Naive B cell (primary cell): ENCODE measurements at places on chromosomes 7 and 10. TPM values are rescaled to one million over a fixed set of nuclear protein-coding genes. Genes with fewer than 3 reads are reported as not detected.
A peak's percentile ranks its signal among the peaks of the same experiment; 100 is the strongest.

RNF32 gene
- 1.3 TPM for polyA plus RNA-seq

PIP gene
- not detected for polyA plus RNA-seq

HOXA9 gene
- not detected for polyA plus RNA-seq

RRP12 gene
- 11.6 TPM for polyA plus RNA-seq

CALY gene
- not detected for polyA plus RNA-seq

PPP1R9A gene
- 2.2 TPM for polyA plus RNA-seq

CRHR2 gene
- polyA plus RNA-seq, result not detected

KBTBD2 gene
- polyA plus RNA-seq, result 84.1 TPM

GRCh38 chr7:330511-331230 is 40.7 kb downstream of the FOXL3 start:
- no peak for DNase-seq

GRCh38 chr10:80498833-80499741 is 38.6 kb upstream of the SH2D4B start:
- DNase-seq, result no peak
- H3K4me3 ChIP-seq, result peak overlapping the region; percentile 91
- peaks cover 25% of the 10 kb centered on the region for H3K36me3 ChIP-seq
- H3K27ac ChIP-seq, result peak overlapping the region; percentile 98

DNA sequence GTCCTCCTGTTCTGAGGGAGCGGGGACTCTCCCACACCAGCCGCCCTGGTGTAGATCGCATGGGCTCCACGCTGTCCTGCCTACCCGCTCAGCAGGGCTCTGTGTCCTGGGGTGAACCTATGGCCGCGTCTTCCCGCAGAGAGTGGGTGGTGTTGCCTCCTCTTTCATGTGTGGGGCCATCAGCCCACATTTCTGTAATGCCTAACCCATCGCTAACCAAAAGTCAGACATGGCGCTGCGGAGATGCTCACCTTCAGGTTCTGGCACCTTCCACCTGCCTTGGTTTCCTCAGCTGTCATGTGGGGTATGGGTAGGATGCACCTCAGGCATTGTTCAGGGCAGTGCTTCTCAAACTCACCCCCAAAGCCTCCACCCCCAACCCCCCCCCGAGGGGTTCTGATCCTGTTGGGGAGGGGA is 50.5 kb upstream of the CAMK2B start:
- no peaks in the 10 kb centered on the region for H3K36me3 ChIP-seq
- H3K4me3 ChIP-seq, result no peak overlapping the region
- peaks cover 9% of the 10 kb centered on the region for H3K27me3 ChIP-seq

DNA sequence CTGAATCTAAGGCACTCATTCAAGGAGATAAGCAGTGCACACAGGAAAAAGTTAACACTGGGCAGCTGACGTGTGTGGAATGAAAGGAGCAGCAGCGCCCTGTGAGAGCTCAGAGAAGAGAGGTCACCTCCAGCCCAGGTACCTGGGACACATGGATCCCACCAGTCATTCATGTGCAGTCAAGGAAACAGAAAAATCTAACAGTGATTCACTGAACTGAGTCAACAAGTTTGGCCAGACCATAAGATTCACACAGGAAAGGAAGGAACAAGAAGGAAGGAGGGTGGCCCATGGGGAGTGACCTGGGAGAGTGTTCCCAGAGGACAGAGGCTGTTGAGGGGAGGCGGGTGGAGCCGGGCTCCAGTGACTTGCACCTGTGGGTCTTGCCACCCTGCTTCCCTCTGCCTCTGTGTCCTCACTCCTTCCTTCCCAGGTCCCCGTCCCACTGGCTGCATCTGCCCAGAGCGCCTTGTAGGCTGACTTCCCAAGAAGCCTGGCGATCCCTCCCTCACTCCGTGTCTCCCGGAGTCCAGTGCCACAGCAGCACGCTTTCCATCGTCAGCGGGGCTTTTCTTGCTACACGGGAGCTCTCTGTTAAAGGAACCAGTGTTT is 27.7 kb downstream of the RNF32 start:
- H3K27me3 ChIP-seq, result no peaks in the 10 kb centered on the region
- no peak overlapping the region for H3K27ac ChIP-seq
- no peak overlapping the region for H3K4me3 ChIP-seq
- no peak for DNase-seq
- no peaks in the 10 kb centered on the region for H3K4me1 ChIP-seq

DNA sequence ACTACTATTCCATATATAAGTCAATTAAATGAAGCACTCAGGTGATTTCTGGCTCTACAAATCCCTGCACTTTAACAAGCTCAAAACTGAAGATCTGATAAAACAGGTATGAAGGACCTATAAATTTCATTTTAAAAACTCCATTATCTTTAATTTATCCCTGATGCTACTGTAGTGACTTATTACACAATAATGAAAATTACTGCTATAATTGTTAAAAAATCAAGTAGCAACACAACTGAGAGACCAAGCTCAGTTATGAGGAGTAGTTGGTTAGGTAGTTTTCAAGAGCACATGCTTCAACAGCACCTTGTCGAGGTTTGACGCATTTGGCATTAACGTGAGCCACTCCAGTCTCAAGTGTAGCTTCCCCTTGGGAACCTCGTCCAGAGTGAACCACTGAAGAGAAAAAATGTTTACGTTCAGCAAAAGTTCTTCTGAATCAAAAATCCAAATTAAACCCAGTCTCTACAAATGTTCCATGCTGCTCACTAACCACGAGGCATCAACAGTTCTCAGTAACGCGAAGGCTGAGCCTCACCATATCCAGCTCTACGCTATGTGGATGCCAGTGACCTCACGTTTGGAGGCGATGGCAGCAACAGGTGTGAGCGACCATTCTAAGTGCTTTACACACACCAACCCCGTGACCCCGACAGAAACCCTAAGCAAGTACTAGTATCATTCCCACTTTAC is 55.3 kb upstream of the NCAPG2 start:
- peaks cover 43% of the 10 kb centered on the region for H3K36me3 ChIP-seq
- H3K4me1 ChIP-seq, result no peaks in the 10 kb centered on the region
- no peak for DNase-seq
- H3K4me3 ChIP-seq, result no peak overlapping the region
- H3K27ac ChIP-seq, result no peak overlapping the region

GRCh38 chr10:24771943-24772694 is 48.4 kb upstream of the ARHGAP21 start:
- no peaks in the 10 kb centered on the region for H3K36me3 ChIP-seq
- no peak overlapping the region for H3K27ac ChIP-seq
- H3K4me1 ChIP-seq, result no peaks in the 10 kb centered on the region

GRCh38 chr10:22740180-22740579 is 25.8 kb upstream of the PIP4K2A start:
- no peaks in the 10 kb centered on the region for H3K36me3 ChIP-seq
- DNase-seq, result no peak
- H3K27me3 ChIP-seq, result no peaks in the 10 kb centered on the region
- no peak overlapping the region for H3K4me3 ChIP-seq
- H3K4me1 ChIP-seq, result peaks cover 30% of the 10 kb centered on the region

- H3K4me1 ChIP-seq, result no peaks in the 10 kb centered on the region
- no peaks in the 10 kb centered on the region for H3K36me3 ChIP-seq
- H3K4me3 ChIP-seq, result no peak overlapping the region
- DNase-seq, result no peak
These were observed 54.4 kb downstream of the COBL start for GRCh38 chr7:51261950-51262795.

DNA sequence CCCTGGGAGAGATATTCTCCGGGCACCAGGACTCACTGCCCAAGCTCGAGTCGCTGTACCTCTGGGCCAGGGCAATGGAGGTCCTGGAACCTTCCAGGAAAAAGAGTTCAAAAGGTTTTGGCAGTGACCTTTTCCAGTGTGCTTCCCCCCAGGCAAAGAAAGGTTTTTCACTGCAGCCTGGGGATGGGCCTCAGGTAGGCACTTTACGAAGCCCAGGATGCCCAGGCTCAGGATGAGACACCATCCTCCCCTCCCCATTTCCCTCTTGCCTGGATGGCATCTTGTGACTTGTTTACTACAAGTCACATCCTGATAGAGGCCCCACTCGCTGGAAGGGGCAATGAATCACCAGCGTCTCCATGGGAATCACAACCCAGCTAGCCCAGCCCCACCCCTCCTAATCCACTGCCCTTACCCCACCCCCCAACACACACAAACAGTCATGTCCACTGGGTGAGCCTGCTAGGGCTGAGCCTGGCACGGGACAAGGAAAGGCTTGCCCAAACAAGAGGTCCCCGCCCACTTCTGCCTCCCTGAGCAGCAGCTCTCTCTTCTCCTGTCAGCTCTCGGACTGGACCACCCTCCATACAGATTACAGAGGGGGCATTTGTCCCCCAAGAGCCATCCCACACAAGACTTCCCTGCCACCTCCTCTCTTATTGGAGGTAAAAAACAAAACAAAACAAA is 93.8 kb upstream of the SMNDC1 start:
- H3K4me3 ChIP-seq, result no peak overlapping the region
- DNase-seq, result no peak
- no peaks in the 10 kb centered on the region for H3K36me3 ChIP-seq
- H3K27me3 ChIP-seq, result peaks cover 16% of the 10 kb centered on the region

- H3K27ac ChIP-seq, result no peak overlapping the region
- H3K36me3 ChIP-seq, result no peaks in the 10 kb centered on the region
- H3K4me1 ChIP-seq, result no peaks in the 10 kb centered on the region
- no peak for DNase-seq
- H3K4me3 ChIP-seq, result no peak overlapping the region
These were observed 138.3 kb upstream of the ADCY1 start for GRCh38 chr7:45435846-45436245.

- peaks cover 2% of the 10 kb centered on the region for H3K4me1 ChIP-seq
- no peak within 1 kb of the TSS for H3K27ac ChIP-seq
- H3K4me3 ChIP-seq, result no peak within 1 kb of the TSS
- no peak for DNase-seq
- peaks cover 47% of the 10 kb centered on the region for H3K27me3 ChIP-seq
- no peaks in the 10 kb centered on the region for H3K36me3 ChIP-seq
These were observed at the start of gene CABCOCO1 for GRCh38 chr10:61662794-61663259. TSS of gene CABCOCO1 (plus strand) at chr10:61662929. CDS start at chr10:61662973, 44 bp downstream.

GRCh38 chr10:131641231-131641630 is 259.6 kb upstream of the PPP2R2D start:
- H3K27ac ChIP-seq, result no peak overlapping the region
- H3K4me1 ChIP-seq, result no peaks in the 10 kb centered on the region

GRCh38 chr10:97598407-97599271 is 9.1 kb downstream of the C10orf62 start:
- H3K4me1 ChIP-seq, result no peaks in the 10 kb centered on the region
- DNase-seq, result no peak
- peak overlapping the region; percentile 44 for H3K4me3 ChIP-seq

DNA sequence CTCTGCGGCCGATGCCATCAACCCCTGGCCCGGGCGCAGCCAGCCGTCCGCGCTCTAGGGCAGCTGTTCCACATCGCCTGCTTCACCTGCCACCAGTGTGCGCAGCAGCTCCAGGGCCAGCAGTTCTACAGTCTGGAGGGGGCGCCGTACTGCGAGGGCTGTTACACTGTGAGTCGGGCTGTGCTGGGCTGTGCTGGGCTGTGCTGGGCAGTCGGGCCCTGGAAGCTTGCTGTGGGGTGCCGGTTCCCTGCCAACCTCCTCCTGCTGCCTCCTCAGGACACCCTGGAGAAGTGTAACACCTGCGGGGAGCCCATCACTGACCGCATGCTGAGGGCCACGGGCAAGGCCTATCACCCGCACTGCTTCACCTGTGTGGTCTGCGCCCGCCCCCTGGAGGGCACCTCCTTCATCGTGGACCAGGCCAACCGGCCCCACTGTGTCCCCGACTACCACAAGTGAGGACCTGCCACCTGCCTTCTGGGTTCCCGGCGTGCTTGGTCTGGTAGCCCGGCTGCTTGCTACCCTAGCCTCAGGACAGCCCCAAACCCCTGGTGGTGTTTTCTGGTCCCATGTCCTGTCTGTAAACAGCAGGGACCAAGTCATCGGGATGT is 7.5 kb downstream of the ZYX start:
- H3K27me3 ChIP-seq, result no peaks in the 10 kb centered on the region
- H3K4me3 ChIP-seq, result no peak overlapping the region
- H3K27ac ChIP-seq, result no peak overlapping the region
- no peaks in the 10 kb centered on the region for H3K4me1 ChIP-seq

- DNase-seq, result no peak
- no peaks in the 10 kb centered on the region for H3K27me3 ChIP-seq
- no peaks in the 10 kb centered on the region for H3K36me3 ChIP-seq
- H3K4me3 ChIP-seq, result no peak overlapping the region
- H3K27ac ChIP-seq, result no peak overlapping the region
These were observed 114.7 kb upstream of the EGFR start for GRCh38 chr7:54904130-54904529.

GRCh38 chr7:80459776-80460510 is 51.9 kb downstream of the GNAT3 start:
- no peaks in the 10 kb centered on the region for H3K4me1 ChIP-seq
- no peaks in the 10 kb centered on the region for H3K36me3 ChIP-seq
- H3K27ac ChIP-seq, result no peak overlapping the region
- DNase-seq, result no peak
- no peak overlapping the region for H3K4me3 ChIP-seq
- no peaks in the 10 kb centered on the region for H3K27me3 ChIP-seq

DNA sequence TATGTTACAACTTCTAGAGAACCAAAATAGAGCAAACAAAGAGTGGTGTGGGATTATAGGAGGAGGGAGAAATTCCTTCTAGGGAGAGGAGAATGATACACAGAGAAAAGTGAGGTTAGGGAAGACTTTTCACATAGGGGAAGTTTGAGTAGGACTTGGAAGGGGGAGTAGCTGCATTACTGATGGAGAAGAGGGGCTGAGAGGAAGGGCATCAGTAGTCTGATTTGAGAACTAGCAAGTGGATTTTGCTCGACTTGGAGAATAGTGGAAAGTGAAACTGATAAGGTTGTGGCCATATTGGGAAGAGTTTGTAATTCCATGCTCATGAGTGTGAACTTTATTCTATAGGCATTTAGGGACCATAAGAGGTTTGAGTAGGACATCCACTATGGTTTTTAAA is 6.1 kb downstream of the NRF1 start:
- no peak for DNase-seq
- H3K4me1 ChIP-seq, result peaks cover 46% of the 10 kb centered on the region
- H3K36me3 ChIP-seq, result no peaks in the 10 kb centered on the region
- H3K27ac ChIP-seq, result no peak overlapping the region

GRCh38 chr10:11299125-11299524 is 281.5 kb downstream of the CELF2 start:
- H3K4me1 ChIP-seq, result peaks cover 24% of the 10 kb centered on the region
- no peak overlapping the region for H3K4me3 ChIP-seq
- H3K27ac ChIP-seq, result peak overlapping the region; percentile 83
- no peak for DNase-seq

DNA sequence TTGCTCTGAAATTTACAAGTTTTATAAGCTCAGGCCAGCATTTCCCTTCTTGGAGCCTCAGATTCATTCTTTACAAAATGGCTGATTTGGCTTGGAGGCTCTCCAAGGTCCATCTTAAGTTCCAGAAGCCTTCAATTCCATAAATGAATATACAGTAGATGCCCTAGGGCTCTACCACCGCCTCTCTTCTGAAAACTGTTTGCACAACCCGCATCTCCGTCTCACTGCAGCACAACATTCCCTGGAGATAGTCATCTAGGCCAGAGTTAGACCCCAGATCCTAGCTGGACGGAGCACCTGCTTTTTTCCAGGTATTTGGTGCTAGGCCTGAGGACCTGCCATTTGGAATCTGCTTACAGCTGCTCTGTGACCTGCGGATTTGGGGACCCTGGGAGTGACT is 50.5 kb upstream of the NRP1 start:
- H3K4me3 ChIP-seq, result no peak overlapping the region
- DNase-seq, result no peak
- H3K27ac ChIP-seq, result no peak overlapping the region
